ENCODE measurements at places on chromosomes 2 and 18.
A peak's percentile ranks its signal among the peaks of the same experiment; 100 is the strongest.

- peak; percentile 56 for DNase-seq
Observed at GRCh38 chr2:174395284-174395968, at the start of gene SCRN3. Gene SCRN3 (plus strand): TSS chr2:174395730. CDS start chr2:174398284, 2,554 bp downstream.

DNA sequence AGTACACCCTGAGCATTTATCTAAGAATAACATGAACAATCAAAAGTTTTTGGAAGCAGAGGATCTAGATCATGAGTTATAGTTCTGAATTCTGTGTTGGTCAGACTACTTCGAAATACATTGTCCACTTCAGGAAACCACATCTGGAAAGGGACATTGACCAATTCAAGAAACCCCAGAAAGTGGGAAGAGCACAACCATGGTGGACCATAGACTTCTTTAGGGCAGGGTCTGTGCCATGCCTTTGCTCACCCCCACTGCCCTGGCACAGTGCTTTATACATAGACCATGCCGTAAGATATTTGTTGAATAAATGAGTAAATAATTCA lies 44.3 kb upstream of the CYP1B1 start:
- DNase-seq, result no peak

DNA sequence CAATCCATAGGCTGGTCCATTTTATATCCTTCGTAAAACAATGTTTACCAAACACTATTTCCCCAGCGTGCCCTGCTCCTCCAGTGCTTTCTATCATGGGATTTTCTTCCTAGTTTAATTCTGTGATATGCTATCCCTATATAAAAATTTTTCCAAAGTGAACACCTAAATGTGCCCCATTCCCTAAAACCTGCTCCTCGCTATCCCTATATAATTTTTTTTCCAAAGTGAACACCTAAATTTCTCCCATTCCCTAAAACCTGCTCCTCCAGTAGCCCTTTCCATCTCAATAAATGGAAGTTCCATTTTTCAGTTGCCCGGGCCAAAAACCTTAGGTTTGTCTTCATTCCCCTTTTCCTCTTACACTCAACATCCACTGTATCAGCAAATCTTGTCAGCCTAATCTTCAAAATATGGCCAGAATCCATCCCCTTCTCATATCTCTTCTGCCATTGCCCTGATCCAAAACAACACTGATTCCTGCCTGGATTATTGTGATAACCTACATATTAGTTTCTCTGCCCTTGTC lies 26.1 kb downstream of the APOB start:
- no peak for DNase-seq

GRCh38 chr2:88199912-88200682 lies 30.0 kb downstream of the THNSL2 start:
- DNase-seq, result peak; percentile 14

GRCh38 chr2:148720501-148721001 lies 76.0 kb downstream of the EPC2 start:
- no peak for DNase-seq

- no peak for DNase-seq
Observed at GRCh38 chr2:127218812-127219170, 1.3 kb downstream of the CYP27C1 start.

DNA sequence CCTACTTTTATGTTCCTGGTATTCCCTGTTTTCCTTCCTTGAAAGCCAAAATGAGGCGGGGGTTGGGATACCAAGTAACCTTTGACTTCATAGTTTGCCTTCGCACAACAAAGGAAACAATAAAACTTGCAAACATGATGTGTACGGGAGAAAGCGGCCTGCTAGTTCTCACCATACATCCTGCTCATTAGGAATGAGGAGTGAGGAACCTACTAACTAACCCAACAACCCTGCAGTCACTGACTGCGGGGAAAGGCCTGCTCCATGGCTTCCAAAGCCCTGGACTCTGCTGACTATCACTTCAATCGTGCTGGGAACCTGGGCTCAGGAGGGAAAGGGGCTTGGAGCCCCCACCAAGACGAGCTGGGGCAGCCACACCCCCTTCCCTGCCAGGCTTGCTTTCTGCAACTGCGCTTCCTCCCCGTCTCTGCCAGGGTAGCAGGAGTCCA lies 24.2 kb downstream of the RPL31 start:
- no peak for DNase-seq
